ENCODE measurements at places on chromosomes 12 and 14. TPM values are rescaled to one million over a fixed set of nuclear protein-coding genes. Genes with fewer than 3 reads are reported as not detected.

Gene TC2N
- 5.8 TPM for polyA plus RNA-seq

Gene KLHL33
- 0.24 TPM for polyA plus RNA-seq

Gene LRFN5
- 2.4 TPM for polyA plus RNA-seq

Gene SMCO2
- not detected for polyA plus RNA-seq

Gene RTL1
- not detected for polyA plus RNA-seq

Gene LIN52
- 13.3 TPM for polyA plus RNA-seq

Gene CCDC175
- not detected for polyA plus RNA-seq

Gene NGB
- polyA plus RNA-seq: not detected

Data from kidney (tissue), 22 donors.